SHP77 (cell line): ENCODE measurements at places on chromosomes 1 and 21.

DNA sequence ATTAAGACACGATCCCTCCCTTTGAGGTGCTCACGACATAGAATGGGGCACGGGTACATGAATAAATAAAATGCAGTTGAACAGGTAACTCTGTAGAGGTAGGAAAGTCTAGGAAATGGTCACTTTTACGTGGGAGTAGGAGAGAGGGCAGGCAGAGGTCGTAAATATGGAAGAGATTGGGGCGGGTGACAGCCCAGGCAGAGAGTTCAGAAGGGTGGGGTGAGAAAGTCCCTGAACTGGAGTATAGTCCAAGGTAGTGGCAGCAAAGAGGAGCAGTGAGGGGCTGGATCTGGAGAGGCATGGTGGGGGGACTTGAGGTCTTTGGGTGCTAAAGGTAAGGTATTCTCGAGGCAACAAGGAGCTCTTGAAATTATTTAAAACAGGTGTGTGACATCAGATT is 147.9 kb downstream of the C1orf21 start:
- DNase-seq = no peak

- DNase-seq = peak; percentile 48
Observed at GRCh38 chr21:43975469-43976098, 36.5 kb upstream of the TRAPPC10 start.

DNA sequence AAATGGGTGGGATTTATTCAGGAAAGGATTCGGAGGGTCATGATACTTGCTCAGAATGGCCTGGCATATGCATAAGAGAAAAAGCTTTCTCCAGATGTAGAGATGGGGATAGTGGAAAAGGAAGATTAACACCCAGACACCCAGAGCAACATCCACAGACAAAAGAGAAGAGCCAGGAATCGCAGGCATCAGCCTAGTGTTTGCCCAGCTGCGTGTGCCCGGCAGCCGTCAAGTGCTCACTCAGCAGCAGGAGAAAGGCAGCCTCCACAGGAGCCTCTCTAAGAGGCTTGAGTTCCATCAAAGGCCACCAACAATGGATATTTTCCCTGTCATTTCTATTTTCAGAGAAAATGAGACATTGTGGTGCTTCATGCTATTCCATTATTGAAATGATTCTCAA is 54.7 kb downstream of the NTPCR start:
- peak; percentile 70 for DNase-seq

GRCh38 chr1:1200876-1201810 is 5.2 kb downstream of the TNFRSF18 start:
- DNase-seq = no peak

GRCh38 chr1:17148950-17149608 is 29.8 kb upstream of the PADI2 start:
- DNase-seq = no peak

DNA sequence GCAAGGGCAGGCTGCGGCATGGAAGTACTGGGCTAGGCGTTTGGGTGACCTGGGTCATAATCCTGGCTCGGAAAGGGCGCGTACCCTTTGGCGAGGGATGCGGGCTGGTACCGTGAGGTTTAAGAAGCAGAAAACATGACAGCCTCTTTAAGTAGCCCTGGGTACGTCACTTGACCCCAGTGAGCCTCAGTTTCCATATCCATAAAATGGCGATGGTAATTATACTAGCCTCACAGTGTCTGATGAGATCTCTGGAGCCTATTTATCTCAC is 700 bp downstream of the PIGV start:
- no peak for DNase-seq

GRCh38 chr1:5747426-5748285 is 244.6 kb downstream of the NPHP4 start:
- DNase-seq = no peak

DNA sequence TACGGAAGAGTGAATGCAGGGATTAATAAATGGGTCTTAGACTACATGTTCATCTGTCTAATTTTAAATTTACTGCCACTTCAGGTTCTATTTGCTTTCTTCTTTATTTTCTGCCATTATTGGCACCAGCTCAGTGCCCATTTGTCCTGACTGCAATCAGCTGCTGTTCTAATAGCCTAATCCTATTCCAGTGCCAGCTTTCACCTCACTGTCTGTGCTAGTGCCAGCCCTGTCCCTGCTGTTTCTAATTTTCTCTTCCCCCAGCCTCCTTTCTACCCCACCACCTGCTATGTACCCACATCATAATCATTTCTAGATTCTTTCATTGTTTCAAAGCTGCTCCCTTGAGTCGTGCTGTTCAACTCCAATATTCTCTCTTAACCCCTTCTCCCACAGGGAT is 86.4 kb downstream of the KCNK1 start:
- DNase-seq = no peak

GRCh38 chr1:61494000-61494399 is 230.9 kb downstream of the TM2D1 start:
- DNase-seq = no peak

- no peak for DNase-seq
Observed at GRCh38 chr1:65955071-65955470, 162.4 kb downstream of the PDE4B start.

DNA sequence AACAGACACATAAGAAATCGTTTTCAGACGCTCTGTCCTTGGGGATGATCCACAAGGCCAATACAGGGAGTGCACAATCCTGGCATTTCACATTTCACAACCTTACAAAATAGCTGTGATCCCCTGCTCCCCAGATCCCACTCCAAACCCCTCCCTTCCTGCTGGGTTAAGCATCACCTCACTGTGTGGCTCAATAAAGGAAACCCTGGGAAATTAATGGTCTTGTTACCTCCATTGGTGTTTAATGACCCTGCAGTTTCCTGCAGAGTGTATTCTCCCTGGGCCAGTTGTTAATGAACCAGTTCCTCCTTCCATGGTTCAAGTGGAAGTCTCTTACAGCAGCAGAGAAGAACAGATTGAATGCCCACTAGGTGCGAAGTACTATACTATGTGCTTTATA is 334.7 kb downstream of the OMA1 start:
- DNase-seq = no peak

GRCh38 chr1:213335084-213335483 is 284.0 kb downstream of the RPS6KC1 start:
- no peak for DNase-seq

DNA sequence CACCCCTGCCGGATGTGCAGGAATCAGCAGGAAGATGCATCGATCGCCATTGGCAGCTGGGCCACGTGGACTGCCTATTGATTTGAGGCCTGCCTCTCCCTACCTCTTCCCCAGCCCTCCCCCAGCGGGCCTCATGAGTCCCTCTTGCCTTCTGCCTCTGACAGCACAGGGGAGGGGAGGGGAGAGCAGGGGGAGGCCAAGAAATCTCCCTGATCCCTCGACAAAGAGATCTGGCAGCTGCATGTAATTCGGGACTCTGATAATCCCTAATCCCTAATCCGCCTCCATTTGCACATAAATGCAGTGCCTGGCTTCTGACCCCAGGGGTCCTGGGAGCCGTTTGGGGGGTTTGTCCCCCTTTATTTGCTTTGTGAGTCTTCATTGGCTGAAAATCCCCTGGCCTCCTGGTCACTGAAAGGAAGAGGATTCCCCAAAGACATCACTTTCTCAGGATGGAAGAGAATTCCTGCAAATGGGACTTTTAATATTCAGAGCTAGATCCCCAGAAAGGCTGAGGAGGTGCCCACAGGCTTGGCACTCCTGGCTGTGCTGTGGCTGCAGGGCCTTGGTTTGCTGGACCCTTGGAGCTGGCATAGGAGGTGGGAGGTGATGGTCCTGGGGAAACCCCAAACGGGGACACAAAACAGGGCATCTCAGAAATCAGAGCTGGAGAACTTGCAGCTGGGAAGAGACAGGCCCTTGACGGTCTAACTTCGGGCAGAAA is 239.4 kb upstream of the POU3F1 start:
- DNase-seq = no peak

- no peak for DNase-seq
Observed at GRCh38 chr1:162329826-162330225, 46.8 kb downstream of the SPATA46 start.

- no peak for DNase-seq
Observed at GRCh38 chr1:28417441-28417922, 47.9 kb downstream of the PHACTR4 start.

- no peak for DNase-seq
Observed at GRCh38 chr1:246695136-246695535, 29.1 kb upstream of the SCCPDH start.

- no peak for DNase-seq
Observed at GRCh38 chr1:153546796-153547559, 1.4 kb upstream of the S100A4 start.

DNA sequence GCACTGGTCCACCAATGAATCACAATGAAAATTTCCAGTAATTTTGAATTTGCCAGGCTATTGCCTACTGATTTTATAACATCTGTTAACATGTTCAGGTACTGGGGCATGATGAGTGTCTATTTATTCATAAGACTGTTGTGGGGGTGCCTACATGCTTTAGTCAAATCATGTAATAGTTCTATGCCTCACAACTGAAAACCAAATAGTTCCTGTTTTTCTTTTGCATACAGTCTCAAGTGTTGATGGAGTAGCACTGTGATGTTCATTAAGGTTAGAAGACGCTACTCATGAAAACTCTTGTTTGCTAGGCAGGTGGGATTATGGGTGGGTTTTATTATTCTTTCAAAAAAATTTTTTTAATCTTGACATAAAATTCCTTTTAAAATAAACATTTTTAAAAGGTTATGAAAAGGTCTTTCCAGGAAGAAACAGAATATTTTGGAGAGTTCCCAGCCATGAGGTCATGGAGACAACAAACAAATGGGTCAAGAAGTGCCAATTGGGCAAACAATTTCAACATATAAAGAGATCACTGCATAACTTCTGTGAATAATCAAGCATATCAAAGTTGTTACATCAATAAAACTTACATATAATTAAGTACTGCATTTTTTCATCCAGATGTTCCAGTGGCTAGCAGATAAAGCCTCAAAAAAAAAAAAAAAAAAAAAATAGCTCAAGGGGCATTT is 40.2 kb upstream of the NHLH2 start:
- DNase-seq = no peak

DNA sequence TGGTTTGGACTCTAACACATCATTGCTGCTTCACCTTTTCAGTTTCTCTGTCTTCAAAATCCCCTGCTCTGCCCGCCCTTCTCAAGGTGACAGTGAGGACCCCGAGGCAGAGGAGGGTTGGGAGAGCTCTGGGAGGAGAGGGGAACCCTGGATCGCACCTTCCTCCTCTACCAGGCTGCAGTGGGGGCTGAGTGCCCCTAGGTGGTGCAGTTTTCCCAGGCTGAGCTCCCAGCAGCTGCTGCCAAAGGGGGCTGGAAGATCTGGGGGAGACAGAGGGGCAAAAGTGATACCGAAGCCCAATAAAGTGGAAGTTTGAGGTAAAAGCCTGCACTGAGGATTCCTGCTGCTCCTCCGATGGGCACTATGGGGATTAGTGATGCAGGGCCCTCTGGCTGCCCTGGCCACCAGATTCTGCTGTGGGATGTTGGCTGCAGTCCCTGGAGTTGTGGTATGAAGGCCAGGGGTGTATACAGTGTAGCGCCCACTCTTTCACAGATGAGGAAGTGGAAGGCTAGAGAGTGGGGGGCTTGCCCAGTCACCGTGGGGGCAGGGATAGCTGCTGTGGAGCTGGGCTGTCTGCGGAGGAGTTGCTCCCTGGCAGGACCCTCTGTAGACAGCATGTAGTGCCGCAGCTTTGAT is 40.7 kb upstream of the SCMH1 start:
- peak; percentile 24 for DNase-seq

DNA sequence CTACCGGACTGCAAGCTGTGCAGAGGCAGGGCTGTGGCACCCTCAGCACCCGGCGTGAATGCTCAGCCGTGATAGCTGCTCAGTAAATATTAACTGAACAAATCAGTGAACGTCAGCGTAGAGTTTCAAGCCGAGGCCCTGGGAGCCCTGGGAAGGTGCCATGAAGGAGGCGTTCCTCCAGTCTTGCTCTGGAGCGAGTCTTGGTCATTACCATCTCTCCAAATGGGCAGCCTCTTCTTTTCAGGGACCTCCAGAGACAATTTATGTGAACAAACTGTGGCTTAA is 449.2 kb downstream of the CAMTA1 start:
- no peak for DNase-seq

DNA sequence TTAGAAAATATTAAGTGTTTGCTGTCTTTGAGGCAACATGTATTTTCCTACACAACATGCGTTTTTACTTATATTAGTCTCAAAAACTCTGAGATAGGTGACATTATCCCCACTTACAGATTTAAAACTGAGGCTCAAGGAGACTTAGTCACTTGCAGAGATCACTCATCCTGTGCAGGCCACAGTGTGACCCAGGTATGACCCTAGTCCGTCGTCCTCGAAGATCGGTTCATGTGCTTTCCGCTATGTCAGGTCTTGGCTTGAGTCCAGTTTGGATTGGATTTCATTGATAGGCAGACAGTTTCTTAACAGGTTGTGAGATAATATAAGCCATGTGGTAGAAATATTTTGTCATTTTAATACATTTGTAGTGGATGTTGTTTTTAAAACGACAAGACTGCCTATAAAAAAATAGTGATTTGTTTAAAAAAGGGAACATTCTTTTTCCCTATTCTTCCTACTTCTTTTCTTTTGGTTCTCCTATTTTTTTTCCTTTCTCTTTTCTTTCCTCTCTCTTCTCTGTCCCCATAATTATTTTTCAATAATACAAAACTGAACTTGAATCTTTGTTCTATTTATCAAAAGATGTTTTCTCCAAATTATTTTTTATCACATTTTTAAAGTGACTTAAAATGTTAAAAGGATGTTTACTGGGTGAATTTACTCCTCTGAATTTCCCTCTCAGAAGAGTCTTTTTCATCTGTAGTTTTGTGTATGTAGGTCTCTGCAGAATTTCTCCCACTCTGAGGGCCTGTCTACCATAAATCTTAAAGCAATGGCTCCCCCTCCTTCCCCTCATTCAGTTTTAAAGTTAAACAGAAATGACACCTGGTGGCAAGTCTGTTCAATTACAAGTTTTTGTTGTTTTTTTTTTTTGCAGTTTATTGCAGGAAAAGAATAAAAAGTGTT is 81.8 kb downstream of the PHTF1 start:
- peak; percentile 40 for DNase-seq

DNA sequence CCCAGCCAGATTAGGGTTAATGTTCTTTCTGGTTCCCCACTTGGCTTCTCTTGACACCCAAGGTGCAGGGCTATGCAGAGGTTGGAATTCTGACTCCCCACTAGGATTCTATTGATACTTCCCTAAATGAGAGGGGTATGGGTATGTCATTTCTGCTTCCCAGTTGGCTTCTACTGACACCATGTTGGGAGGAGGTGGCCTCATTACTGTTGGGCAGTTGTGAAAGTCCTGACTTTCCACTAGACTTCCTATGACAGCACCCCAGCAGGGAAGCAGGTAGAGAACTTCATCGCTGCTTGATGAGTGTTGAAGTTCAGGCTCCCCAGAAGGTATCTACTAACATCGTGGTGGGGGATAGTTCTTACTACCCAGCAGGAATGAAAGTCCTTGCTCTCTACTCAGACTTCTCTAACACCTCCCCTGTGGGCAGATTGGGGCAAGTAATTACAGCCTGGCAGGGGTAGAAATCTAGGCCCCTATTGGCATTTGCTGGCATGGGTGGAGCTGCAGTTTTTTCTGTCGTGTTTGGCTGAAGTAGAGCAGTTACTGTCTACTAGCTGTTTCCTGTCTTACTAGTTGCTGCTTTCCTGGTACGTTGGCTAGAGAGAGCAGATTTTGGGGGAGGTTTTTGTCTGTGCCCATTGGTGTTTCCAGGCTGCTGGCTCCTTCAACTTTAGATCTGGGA is 41.5 kb downstream of the ZYG11B start:
- no peak for DNase-seq

GRCh38 chr1:22747021-22747734 is 36.5 kb downstream of the EPHB2 start:
- DNase-seq = no peak
